ENCODE measurements at places on chromosomes 5 and 9.

GRCh38 chr5:151751091-151751490 lies 7.3 kb downstream of the ATOX1 start:
- no peaks in the 10 kb centered on the region for H3K27me3 ChIP-seq
- peaks cover 8% of the 10 kb centered on the region for H3K36me3 ChIP-seq
- no peak overlapping the region for H3K4me3 ChIP-seq

- no peak for DNase-seq
- no peaks in the 10 kb centered on the region for H3K36me3 ChIP-seq
- H3K27me3 ChIP-seq: no peaks in the 10 kb centered on the region
- H3K4me3 ChIP-seq: no peak overlapping the region
Observed at GRCh38 chr5:163890261-163890660, 384.8 kb downstream of the MAT2B start.

- H3K27ac ChIP-seq: no peak overlapping the region
- no peak for DNase-seq
- peaks cover 6% of the 10 kb centered on the region for H3K27me3 ChIP-seq
- peaks cover 10% of the 10 kb centered on the region for H3K36me3 ChIP-seq
Observed at GRCh38 chr5:37722236-37723161, 117.3 kb downstream of the GDNF start.

- H3K27ac ChIP-seq: no peak overlapping the region
- H3K36me3 ChIP-seq: no peaks in the 10 kb centered on the region
- no peaks in the 10 kb centered on the region for H3K4me1 ChIP-seq
- no peaks in the 10 kb centered on the region for H3K27me3 ChIP-seq
Observed at GRCh38 chr5:106481374-106481773, 1189.4 kb downstream of the EFNA5 start.

DNA sequence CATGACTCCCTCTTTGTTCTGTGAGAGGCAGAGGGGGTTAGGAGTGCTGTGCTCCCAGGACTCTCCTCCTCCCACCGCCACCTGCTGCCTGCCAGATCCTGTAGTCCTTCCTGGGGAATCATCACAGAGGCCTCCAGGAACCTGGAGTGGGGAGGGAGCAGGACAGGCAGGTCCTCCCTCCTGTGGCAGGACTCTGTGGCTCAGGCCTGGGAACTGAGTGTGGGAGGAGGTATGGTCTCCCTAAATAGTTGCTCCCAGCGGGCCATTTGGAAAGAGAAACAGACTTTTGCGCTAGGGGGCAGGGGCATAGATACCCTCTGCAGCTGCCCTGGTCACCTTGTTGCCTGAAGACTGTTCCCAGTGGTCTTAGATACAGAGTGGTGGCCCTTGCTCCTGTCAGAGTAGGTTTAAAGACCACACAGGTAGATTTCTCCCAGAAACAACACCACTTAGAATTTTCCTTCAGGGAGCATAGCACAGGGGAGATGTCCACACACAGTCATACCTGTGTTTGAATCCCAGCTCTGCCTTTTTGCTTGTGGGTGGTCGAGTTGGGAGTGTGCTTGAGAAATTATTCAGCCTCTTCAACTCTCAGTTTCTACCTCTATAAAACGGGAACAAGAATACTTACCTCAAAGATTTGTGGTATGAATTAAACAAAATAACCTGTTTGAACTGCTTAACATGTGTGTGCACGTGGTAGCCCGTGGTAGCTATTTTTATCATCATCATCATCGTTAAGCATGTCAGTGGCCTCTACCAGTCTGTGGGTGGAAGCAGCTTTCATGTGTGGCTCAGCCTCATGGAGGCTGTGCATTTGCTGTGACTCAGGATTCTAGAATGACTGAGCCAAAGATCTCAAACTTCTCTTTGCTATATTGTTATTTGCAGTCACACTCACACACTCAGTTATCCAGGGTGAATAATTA lies 55.8 kb downstream of the SLC22A5 start:
- peak overlapping the region; percentile 52 for H3K27ac ChIP-seq
- no peak for DNase-seq

DNA sequence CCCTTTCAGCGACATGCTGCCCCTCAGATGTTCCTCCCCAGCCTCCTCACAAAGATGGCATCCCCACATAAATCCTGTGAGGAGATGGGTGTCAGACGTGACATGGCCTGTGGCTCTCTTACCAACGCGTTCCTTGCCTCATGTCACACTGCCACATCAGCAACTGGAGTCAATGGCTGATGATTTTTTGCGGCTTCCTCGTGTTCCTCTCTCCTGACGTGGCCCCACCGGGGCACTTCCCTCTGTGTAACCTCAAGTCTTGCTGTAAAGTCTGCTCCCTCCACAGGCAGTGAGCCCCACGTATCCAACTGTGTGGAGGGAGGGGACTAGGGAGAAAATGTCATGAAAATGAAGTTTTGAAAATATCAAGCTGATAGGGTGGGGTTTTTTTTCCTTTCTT lies 53.2 kb upstream of the SHISAL2B start:
- peaks cover 13% of the 10 kb centered on the region for H3K27me3 ChIP-seq
- no peak for DNase-seq
- no peak overlapping the region for H3K4me3 ChIP-seq
- H3K27ac ChIP-seq: no peak overlapping the region
- no peaks in the 10 kb centered on the region for H3K4me1 ChIP-seq

GRCh38 chr9:35920051-35920620 lies 10.8 kb downstream of the SPAAR start:
- DNase-seq: no peak
- peaks cover 3% of the 10 kb centered on the region for H3K4me1 ChIP-seq
- H3K4me3 ChIP-seq: no peak overlapping the region
- no peaks in the 10 kb centered on the region for H3K36me3 ChIP-seq
- H3K27ac ChIP-seq: no peak overlapping the region

- DNase-seq: no peak
- no peak overlapping the region for H3K4me3 ChIP-seq
- peaks cover 15% of the 10 kb centered on the region for H3K4me1 ChIP-seq
- no peaks in the 10 kb centered on the region for H3K27me3 ChIP-seq
Observed at GRCh38 chr9:6911901-6912638, 154.3 kb downstream of the KDM4C start.

GRCh38 chr5:108743319-108743718 lies 4.4 kb upstream of the FER start:
- no peaks in the 10 kb centered on the region for H3K36me3 ChIP-seq
- peak overlapping the region; percentile 49 for H3K4me3 ChIP-seq
- H3K27me3 ChIP-seq: no peaks in the 10 kb centered on the region
- DNase-seq: no peak
- H3K27ac ChIP-seq: peak overlapping the region; percentile 39

DNA sequence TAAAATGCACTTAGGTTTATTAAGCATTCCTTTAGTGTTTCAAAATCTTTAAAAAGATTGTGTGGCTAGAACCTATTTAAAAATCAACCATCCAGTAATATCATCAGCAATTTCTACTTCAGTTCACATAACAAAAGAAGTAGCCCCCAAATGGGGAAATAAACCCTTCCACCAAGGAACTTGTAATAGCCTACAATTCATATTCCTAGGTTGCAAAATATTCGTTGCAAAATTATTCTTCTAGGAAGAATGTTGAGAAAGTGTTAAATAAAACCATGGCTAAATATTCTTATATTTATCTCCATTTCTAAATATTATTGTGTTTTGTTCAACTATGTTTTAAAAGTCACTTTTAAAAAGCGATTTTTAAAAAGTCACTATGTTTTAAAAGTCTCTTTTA lies 177.9 kb upstream of the PRLR start:
- DNase-seq: no peak
- H3K4me3 ChIP-seq: no peak overlapping the region
- H3K36me3 ChIP-seq: no peaks in the 10 kb centered on the region
- peaks cover 3% of the 10 kb centered on the region for H3K27me3 ChIP-seq

- peaks cover 21% of the 10 kb centered on the region for H3K36me3 ChIP-seq
- H3K4me1 ChIP-seq: peaks cover 16% of the 10 kb centered on the region
- DNase-seq: no peak
- H3K4me3 ChIP-seq: no peak overlapping the region
Observed at GRCh38 chr5:103271570-103272289, 13.2 kb downstream of the MACIR start.

GRCh38 chr5:91128604-91129003 lies 254.5 kb downstream of the ARRDC3 start:
- no peak overlapping the region for H3K4me3 ChIP-seq
- H3K36me3 ChIP-seq: no peaks in the 10 kb centered on the region
- H3K4me1 ChIP-seq: peaks cover 11% of the 10 kb centered on the region
- no peaks in the 10 kb centered on the region for H3K27me3 ChIP-seq

DNA sequence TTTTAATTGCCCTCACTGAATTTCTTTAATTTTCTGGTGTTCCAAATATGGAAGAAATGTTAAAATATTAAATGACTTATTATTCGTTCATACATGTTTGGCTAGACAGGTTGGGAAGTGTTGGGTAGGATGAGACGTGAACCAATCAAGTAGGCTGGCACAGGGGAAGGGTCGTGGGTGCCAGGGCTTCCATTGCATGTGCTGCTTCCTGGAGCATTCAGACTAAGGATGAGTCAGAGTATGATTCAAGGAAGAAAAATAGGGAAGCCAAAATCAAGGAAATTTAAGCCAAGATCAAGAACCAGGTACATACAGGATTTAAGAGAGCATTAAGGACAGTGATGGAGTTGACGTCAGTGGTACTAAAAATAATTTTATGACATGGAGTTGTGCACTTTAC lies 2068.0 kb downstream of the MAT2B start:
- no peaks in the 10 kb centered on the region for H3K27me3 ChIP-seq
- no peaks in the 10 kb centered on the region for H3K4me1 ChIP-seq
- no peak for DNase-seq
- no peaks in the 10 kb centered on the region for H3K36me3 ChIP-seq
- H3K4me3 ChIP-seq: no peak overlapping the region

DNA sequence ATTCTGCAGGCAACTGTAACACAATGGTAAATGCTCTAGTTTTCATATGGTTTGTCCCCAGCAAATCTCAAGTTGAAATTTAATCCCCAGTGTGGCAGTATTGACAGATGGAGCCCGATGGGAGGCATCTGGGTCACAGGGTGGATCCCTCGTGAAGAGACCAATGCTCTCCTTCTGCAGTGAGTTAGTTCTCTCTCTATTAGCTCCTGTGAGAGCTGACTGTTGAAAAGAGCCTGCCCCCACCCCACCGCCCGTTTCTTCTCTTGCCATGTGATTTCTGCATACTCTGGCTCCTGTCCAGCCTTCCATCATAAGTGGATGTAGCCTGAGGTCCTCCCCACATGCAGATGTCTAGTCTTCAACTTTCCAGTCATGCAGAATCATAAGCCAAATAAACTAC lies 27.0 kb downstream of the IARS1 start:
- DNase-seq: no peak
- H3K27ac ChIP-seq: no peak overlapping the region
- no peak overlapping the region for H3K4me3 ChIP-seq
- H3K27me3 ChIP-seq: no peaks in the 10 kb centered on the region

DNA sequence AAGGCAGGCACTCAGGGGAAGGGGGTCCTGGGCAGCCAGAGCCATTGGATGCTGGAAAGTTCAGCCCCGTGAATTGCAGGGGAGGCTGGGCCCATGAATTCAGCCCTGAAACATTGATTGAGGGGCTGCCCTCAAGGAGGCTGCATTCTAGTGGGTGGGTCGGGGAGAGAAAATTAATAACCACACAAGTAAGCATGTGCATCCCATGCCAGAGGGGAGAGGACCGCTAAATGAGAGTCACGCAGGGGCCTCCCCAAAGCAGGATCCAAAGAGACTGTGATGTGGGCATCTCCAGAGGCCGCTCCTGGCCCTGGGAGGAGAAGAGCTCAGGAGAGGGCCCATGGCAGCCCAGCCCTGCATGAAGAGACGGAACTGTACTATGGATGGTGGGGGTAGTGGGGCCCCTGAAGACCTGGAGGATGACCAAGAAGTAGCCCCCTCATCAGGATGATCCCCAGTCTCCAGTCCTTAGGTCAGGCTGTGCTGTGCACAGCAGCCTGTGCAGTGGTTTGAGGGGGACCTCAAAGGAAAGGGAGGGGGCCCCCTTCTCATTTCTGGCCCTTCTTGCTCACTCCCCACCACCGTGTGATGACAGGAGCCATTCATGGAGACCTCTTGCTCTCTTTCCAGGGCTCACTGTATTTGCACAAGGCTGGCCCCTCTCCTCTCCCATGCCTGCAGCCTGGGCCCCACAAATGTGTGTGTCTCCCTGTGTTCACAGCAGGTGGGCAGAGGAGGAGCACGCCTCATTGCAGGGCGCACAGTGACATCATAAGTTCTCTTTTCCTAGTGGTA lies 233.6 kb upstream of the IRX1 start:
- H3K27me3 ChIP-seq: peaks cover 34% of the 10 kb centered on the region
- H3K36me3 ChIP-seq: no peaks in the 10 kb centered on the region
- no peak overlapping the region for H3K4me3 ChIP-seq
- no peaks in the 10 kb centered on the region for H3K4me1 ChIP-seq
- H3K27ac ChIP-seq: no peak overlapping the region

DNA sequence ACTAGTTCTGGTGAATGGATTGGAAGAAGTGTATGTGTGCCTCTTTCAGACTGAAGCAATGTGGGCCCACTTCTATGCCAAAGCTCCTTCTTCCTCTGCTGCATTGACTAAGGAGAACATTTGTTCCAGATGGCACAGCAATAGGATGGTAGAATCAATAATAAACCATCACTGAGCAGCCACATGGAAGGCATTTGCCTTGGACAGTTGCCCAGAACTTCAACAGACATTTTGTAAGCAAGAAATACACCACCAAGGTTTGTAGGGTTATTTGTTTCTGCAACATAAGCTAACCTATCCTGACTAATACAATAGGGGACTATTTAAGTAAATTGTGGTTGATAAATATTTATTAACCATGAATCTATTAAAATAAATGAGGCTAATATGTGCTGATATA lies 37.7 kb upstream of the CSNK1G3 start:
- H3K27me3 ChIP-seq: peaks cover 6% of the 10 kb centered on the region
- no peak overlapping the region for H3K27ac ChIP-seq
- no peak overlapping the region for H3K4me3 ChIP-seq
- H3K4me1 ChIP-seq: no peaks in the 10 kb centered on the region
- DNase-seq: no peak

GRCh38 chr9:120326049-120326693 lies 253.8 kb downstream of the CDK5RAP2 start:
- no peak overlapping the region for H3K27ac ChIP-seq
- H3K27me3 ChIP-seq: peaks cover 21% of the 10 kb centered on the region
- H3K4me1 ChIP-seq: peaks cover 14% of the 10 kb centered on the region

GRCh38 chr9:94081864-94082463 lies 2.3 kb upstream of the PTPDC1 start:
- DNase-seq: no peak
- peaks cover 12% of the 10 kb centered on the region for H3K4me1 ChIP-seq
- H3K27me3 ChIP-seq: no peaks in the 10 kb centered on the region
- no peak overlapping the region for H3K4me3 ChIP-seq
- H3K36me3 ChIP-seq: peaks cover 8% of the 10 kb centered on the region
- H3K27ac ChIP-seq: no peak overlapping the region

GRCh38 chr9:84781931-84782866 lies 112.7 kb downstream of the NTRK2 start:
- no peak for DNase-seq
- no peak overlapping the region for H3K4me3 ChIP-seq
- no peak overlapping the region for H3K27ac ChIP-seq
- H3K4me1 ChIP-seq: no peaks in the 10 kb centered on the region
- H3K27me3 ChIP-seq: peaks cover 4% of the 10 kb centered on the region

- no peak overlapping the region for H3K27ac ChIP-seq
- H3K4me3 ChIP-seq: peak overlapping the region; percentile 33
- DNase-seq: no peak
- peaks cover 30% of the 10 kb centered on the region for H3K4me1 ChIP-seq
Observed at GRCh38 chr9:83043597-83043996, 19.3 kb downstream of the RASEF start.

All from type B pancreatic cell (in vitro differentiated cells).